NCI-H2081 treated with DMSO at 0.1 percent for 48 hours (cell line): ENCODE measurements at places on chromosomes 13 and 19.
A peak's percentile ranks its signal among the peaks of the same experiment; 100 is the strongest.

- DNase-seq = no peak
Observed at GRCh38 chr13:99280166-99280565, 22.0 kb upstream of the GPR18 start.

GRCh38 chr13:96130818-96131340 is 41.0 kb downstream of the HS6ST3 start:
- no peak for DNase-seq

GRCh38 chr13:22757530-22758120 is 423.2 kb upstream of the SGCG start:
- no peak for DNase-seq

DNA sequence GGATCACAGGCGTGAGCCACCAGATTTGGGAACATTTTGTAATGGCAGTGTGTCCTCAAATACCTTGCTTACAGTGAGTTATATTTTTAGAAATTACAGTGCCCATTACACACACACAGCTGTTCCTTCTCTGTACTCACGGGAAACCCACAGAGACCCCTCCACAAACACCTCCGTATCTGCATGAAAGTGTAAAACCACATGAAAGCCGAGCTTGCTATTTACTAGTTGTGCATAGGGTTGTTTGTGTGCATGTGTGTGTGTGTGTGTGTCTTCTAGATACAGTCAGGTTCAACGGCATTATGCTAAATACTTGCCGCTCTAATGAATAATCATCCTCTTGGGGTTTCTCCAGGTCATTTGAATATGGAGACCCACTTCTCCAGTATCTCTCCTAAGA is 22.3 kb upstream of the LILRA2 start:
- DNase-seq = no peak

- DNase-seq = no peak
Observed at GRCh38 chr19:48760504-48761205, 5.3 kb downstream of the FGF21 start.

DNA sequence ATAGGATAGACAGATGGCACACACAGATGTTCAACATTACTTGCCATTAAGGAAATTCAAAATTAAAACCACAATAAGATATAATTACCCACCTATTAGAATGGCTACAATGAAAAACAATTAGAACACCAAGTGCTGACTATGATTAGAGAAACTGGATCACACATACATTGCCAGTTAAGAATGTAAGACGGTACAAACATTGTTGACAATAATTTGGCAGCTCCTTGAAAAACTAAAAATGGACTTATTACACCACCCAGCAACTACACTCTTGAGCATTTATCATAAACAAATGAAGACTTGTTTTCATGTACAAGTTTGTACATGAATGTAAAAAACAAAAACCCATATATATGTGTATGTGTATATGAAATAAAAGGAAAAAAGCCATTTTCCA is 13.7 kb downstream of the ZNF461 start:
- DNase-seq = no peak

GRCh38 chr13:49690133-49690994 is 922 bp downstream of the EBPL start:
- no peak for DNase-seq

- DNase-seq = no peak
Observed at GRCh38 chr19:1489463-1490310, 463 bp downstream of the PCSK4 start.

- DNase-seq = no peak
Observed at GRCh38 chr13:94667190-94667589, 45.2 kb downstream of the SOX21 start.

DNA sequence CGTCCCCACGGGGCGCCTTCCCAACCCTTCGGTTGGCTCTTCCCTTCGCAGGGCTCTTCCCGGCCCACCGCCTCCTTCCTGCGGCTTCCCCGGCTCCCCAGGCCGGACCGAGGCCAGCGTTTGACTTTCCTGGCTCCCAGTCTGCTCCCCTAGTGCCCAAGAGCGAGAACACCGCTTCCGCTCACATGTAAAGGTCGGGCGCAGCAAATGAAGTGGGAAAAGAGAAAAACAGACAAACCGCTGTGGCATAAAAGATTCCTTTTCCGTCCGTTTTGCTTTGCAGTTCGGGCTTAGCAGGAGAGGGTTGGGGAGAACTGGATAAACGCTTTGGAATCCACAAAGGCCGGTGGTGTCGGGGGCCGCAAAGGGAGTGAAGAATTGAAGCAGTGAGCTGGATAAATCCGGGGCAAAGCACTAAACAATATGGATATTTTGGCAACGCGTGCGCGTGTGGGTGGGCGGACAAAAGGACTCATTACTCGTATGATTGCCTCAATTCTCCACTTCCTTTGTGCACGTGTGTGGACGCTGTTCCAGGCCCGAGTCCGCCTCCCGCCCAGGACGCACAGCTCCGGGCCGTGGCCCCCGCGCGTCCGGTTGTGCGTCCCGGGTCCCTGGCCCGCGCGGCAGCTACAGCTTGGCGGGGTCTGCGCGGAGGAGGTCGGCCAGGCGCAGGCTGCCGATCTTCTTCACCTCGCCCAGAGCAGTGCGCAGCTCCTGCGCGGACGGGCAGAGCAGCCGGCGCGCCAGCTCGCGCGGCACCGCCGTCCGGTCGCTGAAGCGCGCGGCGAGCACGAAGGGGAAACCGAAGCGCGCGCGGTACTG is 8.6 kb upstream of the CDX2 start:
- DNase-seq = no peak

- DNase-seq = peak; percentile 36
Observed at GRCh38 chr13:75760131-75761021, 124.2 kb downstream of the LMO7 start.

GRCh38 chr13:43113603-43114002 is 90.2 kb downstream of the DNAJC15 start:
- DNase-seq = no peak
